ENCODE measurements at places on chromosomes 1 and 21.

GRCh38 chr1:77539519-77540142 lies 142.8 kb downstream of the ZZZ3 start:
- DNase-seq = no peak

- DNase-seq = no peak
These were observed 86.8 kb downstream of the TGFBR3 start for GRCh38 chr1:91799159-91799558.

DNA sequence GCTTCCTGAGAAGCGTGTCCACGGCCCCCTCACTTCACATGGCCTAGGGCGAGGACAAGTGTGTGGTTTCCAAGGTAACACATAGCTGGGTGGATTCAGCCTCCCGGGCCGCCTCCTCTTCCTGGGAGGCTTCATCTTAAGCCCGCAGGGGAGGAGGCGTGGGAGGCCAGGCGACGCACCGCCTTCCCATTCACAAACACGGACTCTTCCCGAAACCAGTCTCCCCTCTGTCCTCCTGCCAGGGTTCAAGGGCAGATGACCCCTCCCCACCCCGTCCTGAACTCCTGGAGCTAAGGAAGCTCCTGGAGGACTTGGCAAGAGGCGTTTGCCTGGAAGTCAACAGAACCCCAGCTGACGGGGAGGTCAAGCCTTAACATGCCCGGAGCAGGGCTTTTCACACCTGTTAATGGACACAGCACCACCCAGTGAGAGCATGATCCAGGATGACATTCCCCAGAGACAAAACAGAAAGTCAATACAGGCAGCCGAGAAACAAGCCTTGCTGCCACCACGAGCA lies 56.7 kb downstream of the KCNN3 start:
- DNase-seq = peak; percentile 11

GRCh38 chr1:233664253-233664652 lies 50.3 kb downstream of the KCNK1 start:
- DNase-seq = no peak

DNA sequence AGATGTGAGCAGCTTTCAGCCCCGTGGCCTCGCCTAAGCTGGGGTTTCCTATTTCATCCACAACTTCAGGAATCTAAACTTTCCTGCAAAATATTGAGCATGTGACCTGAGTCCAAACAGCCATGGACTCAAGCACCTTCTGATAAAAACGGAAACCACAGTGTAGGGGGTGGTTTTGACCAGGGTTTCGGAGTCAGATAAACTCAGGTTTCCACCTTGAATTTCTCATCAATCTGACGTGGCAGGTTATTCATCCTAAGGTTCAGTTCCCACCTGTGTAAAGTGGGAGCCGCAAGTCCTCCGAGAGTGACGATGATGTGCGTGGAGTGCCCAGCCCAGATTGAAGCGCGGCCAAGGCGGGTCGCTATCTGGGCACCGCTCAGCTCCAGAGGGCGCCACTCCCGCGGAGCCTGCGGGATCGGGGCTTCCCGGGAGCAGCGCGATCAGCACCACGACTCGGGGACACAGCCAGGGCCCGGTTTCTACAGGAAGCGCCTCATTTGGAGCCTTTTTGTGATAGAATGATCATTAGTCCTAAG lies 871 bp upstream of the ETS2 start:
- DNase-seq = peak; percentile 17

DNA sequence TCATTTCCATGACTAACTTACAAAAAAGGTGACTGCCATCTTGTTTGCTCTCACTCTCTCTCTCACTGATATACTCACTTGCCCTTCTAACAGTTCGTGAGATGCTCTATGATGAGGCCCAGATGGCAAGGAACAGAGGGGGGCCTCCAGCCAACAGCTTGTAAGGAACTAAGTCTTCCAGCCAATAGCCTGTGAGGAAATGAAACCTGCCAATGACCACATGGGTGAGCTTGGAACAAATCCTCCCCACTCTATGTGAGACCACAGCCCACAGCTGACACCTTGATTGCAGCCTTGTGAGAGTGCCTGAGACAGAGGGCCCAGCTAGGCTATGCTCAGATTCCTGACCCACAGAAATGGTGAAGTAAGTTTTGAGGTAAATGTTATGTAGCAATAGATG lies 153.7 kb downstream of the HHIPL2 start:
- no peak for DNase-seq

- no peak for DNase-seq
These were observed 119.0 kb downstream of the GREM2 start for GRCh38 chr1:240492832-240493440.

- DNase-seq = no peak
These were observed 87.0 kb downstream of the SYT14 start for GRCh38 chr1:210024996-210025395.

- no peak for DNase-seq
These were observed 108.3 kb downstream of the TNR start for GRCh38 chr1:175635092-175635491.

GRCh38 chr1:239387304-239388158 lies 1.2 kb downstream of the CHRM3 start:
- no peak for DNase-seq

GRCh38 chr1:218430346-218430745 lies 85.2 kb downstream of the TGFB2 start:
- no peak for DNase-seq

GRCh38 chr1:113103048-113103447 lies 30.1 kb downstream of the LRIG2 start:
- DNase-seq = no peak

GRCh38 chr1:200414657-200415056 lies 4.8 kb upstream of the ZNF281 start:
- DNase-seq = no peak

DNA sequence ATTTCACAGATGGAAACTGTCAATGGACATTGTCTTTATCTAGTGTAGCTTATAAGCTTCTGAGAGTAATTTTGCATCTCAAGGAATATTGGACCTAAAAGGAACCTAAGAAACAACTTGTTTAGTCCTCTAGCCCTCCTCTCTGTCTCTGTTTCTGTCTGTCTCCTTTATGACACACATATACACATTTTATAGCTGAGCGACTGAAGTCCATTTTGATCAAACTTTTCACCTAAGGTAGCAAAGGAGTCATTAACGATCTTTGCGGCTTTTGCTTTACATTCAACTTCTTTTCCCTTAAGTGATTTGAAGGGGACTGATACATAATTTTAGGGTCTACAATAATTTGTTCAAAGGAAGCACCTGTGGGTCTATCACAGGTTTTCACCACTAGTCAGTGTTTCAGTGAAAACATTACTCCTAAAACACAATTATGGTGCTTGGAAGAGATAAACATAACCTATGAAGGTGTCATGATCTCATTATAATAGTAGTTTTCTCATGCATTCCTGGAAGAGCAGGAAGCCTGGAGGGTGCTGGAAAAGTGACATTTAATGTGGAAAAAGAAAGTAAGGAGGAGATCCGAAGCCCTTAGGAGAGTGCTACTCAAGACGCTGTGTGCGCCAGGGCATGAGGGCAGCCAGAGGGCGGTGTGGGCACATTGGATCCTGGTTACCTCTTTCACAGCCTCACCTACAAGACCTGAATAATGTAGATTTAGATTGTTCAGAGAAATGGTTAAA lies 248.6 kb downstream of the DNM3 start:
- DNase-seq = no peak

All from caudate nucleus (tissue), 63 donors.